Stimulated activated CD8-positive, alpha-beta memory T cell treated with anti-CD3 and anti-CD28 coated beads, Interleukin-7, amount 100 ng/mL, for 24 hours (primary cell): ENCODE measurements at places on chromosomes 4 and X.

- DNase-seq: no peak
Observed at GRCh38 chr4:25178838-25179261, 18.6 kb upstream of the SEPSECS start.

GRCh38 chrX:142804085-142804484, 221.6 kb upstream of the SPANXN4 start:
- no peak for DNase-seq

DNA sequence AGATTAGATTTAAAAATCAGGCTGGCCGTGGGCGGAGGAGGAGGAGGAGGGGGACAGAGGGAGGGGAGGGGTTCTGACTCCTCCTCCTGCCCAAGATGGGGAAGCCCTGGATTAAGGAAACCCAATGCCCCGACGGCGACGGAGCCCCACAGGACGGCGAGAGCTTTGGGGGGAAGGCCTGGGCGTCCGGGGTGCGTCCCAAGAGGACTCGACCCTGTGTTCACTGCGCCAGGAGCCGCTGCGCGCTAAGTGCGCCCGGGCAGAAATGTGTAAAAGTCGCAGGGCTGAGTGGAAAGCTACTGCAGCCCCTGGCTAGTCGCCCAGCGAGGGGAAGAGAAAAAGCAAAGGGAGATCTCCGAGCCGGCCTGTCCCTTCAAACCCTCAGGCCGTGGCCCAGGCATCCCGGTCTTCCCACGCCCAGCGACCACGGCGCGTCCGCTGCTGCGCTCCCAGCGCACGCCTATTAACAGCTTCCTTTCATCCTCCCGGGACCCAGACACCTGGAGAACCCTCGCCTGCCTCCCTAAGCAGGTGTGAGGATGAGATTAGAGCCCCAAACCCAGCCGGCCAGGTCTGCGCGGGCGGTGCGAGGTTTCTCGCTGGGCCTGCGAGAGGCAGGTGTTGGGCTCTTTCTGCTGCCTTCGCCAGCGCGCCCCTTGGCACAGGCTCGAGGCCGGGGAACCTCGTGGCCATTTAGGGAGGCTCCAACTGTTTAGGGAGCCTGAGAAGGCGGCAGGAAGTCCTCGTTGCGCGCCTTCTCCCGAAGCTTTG, 1.4 kb upstream of the RPS6KA3 start:
- no peak for DNase-seq

DNA sequence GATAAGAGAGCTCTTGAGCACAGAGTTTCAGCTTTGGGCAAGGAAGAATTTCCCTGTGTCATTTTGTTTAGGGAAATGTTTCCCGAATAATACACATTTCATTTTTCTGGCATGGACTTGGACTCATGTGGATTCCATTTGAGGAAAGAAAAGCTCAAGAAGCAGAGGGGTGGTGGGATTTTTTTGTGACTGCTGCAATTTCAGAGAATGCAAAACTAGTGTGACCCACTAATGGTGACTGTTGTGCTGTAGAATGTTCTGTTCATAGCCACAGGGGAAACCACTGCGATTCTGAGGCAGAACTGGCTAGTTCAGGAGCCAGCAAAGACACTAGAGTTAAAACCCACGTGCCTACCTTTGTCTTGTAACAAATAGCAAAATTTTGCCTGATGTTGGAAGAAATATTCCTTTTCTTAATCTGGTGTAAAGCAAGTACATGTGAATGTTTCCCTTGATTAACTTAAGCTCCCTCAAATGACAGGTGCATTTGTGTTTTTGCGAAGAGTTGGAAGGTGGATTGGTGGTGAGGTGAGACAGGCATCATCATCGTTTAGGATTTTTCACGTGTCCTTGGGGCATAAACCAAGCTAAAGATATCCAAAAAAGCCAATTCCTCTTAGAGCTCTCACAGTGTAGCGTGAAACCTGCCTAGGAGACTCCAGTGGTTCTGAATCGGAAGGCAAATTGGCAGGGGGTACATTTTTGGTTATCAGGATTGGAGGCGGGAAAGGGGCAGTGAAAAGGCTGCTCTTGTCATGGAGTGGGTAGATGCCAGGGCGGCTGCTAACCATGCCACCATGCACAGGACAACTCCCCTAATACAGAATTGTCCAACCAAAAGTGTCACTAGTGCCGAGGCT, 38.0 kb upstream of the FAM9C start:
- no peak for DNase-seq

DNA sequence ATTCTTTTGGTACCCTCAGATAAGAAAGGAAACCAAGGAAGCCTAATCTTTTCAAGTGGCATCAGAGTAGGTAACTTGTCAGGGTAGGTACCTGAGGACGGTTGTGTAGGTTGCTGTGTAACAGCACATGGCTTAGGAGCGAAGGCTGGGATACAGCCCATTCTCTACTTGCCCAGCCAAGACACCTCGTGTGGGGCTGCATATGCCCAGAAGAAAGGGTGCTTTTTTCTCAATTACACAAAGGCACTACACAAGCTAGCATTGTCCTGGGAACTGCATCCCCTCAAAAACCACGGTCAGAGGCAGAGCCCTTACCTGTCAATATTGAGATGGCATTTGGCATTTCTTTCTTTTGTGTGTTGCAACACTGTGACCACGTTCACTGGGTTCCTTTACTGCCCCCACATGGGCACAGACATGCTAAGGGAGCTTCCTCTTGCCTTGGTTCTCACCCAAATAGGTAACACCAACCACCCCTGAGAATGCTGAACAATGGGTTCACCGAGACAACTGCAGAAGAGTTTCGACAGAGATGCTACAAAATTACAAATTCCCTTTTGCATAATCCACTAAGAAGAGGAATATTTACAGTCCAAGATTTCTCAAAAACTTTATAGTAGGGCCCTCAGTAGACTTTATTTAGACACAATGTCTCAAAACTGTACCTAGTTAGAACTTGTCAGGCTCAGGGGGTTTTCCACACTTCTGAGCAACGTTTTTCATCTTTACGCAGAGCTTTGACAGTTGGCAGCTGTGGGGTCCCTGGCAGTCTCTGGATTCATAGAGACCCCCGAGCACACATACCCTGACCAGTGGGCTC, 35.8 kb upstream of the TNIP3 start:
- no peak for DNase-seq

GRCh38 chrX:78092296-78092695, 11.8 kb upstream of the PGK1 start:
- no peak for DNase-seq

DNA sequence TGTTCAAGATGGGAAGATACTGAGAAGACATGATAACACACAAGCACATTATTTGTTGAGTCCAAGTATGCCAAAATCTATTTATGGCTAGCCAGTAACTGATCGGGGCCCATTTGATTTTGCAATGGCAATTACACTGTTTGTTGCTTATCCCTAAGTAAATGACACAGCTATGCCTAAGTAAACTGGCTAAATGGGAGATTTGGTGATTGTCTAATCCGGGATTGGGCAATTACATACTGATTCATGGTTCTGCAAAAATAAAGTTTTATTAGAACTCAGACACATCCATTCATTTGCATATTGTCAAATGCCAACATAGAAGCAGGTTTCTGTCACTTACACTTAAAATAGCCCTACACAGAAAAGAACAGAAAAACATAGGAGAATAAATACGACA, 140.2 kb upstream of the TBL1X start:
- no peak for DNase-seq

- DNase-seq: no peak
Observed at GRCh38 chr4:32929796-32930699, 2209.9 kb downstream of the PCDH7 start.

DNA sequence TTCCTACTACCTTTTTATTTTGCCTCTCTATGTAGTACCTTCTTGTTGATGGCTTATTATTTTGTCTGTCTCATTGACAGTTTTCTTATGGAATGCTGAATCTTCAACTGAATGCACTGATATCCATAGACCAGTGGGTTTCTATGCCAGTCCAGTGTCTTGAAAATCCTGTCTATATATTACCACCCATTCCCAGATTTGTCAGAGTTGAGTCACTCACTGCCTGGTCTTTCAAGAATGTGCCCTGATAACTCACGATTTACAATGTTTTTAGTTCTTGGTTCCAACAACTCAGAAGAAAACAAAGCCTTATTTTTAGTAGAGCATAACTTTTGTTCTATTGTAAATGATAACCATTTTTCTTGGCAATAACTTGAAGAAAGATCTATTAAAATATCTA, 606.0 kb upstream of the PITX2 start:
- DNase-seq: no peak

- no peak for DNase-seq
Observed at GRCh38 chrX:43592597-43592996, 63.5 kb upstream of the MAOA start.

GRCh38 chr4:108749119-108749518, 13.7 kb downstream of the ETNPPL start:
- no peak for DNase-seq

DNA sequence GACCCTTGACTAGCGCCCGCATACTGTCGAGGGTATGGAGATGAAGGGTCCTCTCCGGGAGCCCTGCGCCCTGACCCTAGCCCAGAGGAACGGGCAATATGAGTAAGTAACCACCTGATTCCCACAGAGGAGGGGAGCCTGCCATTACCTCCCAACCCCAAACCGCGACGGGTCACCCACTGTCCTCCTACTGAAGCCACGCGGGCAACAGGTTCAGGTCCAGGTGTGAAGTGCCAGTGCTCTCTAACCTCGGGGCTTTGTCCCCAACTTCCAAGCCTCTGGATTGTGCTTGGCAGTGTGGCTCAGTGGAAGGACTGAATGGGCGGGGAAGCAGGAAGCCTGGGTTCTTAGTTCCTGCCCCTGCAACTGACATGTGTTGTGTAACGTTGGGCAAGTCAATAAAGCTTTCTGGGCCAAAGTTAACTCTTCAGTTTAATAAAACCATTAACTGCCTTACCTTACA, 694 bp downstream of the OCRL start:
- no peak for DNase-seq

- no peak for DNase-seq
Observed at GRCh38 chrX:109840585-109840984, 107.5 kb upstream of the ACSL4 start.

GRCh38 chrX:136065044-136065671, 79.9 kb downstream of the SLC9A6 start:
- DNase-seq: no peak

DNA sequence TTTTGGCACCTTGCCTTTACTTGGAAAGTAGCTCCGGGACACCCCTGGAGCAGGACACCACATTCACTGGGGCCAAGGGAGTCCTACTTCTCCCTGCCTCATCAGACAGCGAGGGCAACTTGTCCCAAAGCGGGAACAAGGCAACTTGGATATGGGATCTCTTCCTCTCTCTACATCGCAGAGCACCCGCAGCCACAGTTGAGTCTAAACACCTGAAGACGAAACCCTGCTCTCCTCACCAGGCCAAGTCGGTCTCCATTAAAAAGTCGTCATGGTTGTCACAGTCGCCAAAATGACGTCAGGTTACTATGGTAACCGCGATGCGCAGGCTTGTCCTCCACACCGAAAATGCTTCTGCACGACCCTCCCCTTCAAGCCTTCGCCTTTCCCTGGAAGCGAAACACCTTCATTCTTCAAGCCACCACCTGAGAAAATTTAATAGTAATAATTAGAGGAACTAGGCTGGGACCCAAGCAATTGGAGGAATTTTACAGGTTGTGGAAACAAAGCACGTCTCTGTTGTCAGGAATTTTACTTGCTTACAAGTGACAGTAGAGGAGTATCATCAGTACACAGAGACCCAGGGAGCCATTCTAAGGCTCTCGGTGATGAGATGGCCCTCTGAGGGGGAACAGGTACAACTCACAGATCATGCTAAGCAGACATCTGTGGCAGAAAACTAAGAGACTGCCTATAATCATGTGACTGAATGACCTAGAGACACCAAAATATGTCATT, 30.5 kb upstream of the TCEAL4 start:
- peak; percentile 26 for DNase-seq

DNA sequence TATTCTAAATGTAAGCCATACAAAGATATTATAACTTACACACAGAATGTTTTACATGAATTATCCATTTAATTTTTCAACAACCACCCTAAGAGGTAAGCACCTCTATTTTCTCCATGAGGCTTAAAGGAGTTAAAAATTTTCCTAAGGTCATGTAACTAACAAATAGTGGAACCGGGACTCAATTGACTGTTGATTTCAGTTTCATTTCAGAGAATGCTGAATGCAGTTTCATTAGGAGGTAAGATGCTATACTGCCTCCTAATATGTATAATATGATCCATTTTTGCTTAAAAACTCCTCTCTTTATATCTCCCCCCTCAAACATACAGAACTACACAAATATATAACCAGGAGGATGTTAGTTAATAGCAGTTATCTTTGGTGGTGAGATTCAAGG, 29.1 kb downstream of the PHKA1 start:
- DNase-seq: no peak

GRCh38 chrX:120238933-120239332, 11.7 kb upstream of the ZBTB33 start:
- no peak for DNase-seq

- DNase-seq: no peak
Observed at GRCh38 chrX:121579016-121579760, 531.8 kb downstream of the GLUD2 start.

DNA sequence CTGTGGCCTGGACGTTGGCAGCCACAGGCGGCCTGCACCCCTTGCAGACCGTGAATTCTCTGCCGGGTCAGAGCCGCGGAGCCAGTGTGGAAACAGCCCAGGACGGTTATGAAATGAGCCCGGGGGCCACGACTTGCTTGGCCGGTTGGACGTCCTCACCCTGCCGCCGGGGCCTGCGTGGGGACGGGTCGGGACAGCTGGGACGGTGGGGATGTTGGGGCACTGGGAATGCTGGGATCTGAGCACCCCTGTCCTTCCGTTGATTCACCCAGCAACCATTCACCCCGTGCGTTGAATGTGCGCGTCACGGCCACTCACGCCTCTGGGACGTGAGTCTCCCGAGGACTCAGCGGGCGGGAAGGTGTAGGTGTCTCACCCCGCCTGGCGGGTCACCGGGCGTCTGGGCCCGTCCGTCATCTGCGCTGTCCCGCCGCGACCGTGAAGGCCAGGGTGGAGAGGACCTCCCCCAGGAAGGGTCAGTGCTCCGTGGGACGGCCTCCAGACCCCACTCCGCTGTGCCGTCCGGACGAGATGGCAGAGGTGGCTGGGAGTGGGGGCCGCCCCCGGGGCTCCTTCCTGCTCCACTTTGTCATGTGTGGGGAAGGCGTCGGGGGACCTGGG, 4.5 kb upstream of the PLCXD1 start:
- DNase-seq: no peak

- no peak for DNase-seq
Observed at GRCh38 chrX:40090050-40090804, 7.5 kb downstream of the BCOR start.

DNA sequence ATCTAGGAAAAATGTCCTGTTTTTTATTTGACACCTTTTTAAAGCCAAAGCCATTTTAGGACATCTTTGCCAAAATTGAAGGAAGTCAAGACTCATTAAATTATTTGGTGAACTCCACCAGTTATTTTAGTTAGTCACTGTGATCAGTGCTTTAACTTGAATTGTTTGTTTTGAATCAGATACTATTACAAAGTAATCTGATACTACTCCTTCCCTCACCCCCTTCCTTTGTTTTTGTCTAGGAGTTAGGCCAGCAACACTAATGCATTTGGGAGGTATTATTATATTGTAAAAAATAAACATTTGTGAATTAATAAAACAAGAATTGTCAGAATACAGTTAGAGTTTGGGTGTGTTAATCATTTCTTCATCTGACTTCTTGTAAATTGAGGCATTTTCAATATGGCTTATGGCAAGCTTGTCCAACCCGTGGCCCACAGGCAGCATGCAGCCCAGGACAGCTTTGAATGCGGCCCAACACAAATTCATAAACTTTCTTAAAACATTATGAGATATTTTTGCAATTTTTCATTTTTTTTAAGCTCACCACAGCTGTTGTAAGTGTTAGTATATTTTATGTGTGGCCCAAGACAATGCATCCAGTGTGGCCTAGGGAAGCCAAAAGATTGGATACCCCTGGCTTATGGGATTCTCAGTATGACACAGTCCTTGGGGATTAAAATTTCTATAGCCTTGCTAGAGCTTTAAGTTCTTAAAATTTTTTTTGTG, 182.2 kb downstream of the BMPR1B start:
- no peak for DNase-seq
